Hepatic stellate cell (primary cell): ENCODE measurements at places on chromosomes 12 and 14.

GRCh38 chr12:84658877-84659276, 253.7 kb downstream of the SLC6A15 start:
- DNase-seq, result no peak

DNA sequence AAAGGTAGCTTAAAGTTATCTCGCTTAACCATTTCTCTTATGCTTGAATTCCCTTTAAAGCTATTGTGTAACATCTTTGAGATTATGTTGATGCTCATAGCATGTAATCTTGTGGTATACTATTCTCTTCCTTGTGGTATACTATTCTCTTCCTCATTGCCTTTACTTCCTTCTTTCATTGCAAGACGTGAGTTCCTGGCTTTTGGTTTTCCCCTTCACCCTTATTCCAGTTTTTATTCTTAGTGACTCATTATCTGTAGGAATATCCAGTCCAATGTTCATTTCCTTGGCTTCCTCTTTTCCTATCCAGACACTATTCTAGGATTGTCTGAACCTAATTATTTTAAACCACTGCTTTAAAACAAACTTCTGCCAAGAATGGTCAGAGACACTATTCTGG, 564.0 kb downstream of the CCER1 start:
- DNase-seq, result no peak

GRCh38 chr14:56498112-56498511, 81.5 kb upstream of the TMEM260 start:
- DNase-seq, result no peak

DNA sequence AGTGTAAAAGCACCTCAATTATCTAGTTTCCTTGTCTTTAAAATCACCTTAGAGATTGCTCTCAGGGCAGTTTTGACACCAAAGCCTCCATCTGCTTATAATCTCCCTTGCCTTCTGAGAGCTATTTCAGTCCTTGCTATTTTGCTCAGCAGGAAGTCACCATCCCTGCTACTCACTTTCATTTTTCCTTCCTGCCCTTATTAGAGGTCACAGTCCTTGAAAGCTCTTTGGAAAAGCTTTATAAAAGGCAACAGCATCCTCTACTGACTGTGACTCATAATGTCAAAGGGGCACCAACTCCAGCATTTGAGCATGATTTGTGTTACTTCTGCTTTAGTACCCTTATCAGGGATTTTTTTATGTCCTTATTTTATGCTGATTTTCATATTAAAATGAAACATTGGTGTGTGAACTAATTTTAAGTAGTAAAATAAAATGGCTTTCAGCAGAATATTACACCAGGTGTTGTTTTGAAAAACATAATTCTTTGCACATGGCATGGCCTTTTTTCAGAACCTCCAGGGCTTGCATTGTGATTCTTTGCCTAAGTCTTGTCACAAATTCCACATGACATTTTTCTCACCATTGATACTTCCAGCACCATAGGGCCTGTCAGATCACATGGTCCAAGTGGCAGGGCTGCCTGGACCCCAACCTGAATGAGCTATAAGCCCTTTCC, 213.0 kb downstream of the ADAMTS20 start:
- peak; percentile 27 for DNase-seq

DNA sequence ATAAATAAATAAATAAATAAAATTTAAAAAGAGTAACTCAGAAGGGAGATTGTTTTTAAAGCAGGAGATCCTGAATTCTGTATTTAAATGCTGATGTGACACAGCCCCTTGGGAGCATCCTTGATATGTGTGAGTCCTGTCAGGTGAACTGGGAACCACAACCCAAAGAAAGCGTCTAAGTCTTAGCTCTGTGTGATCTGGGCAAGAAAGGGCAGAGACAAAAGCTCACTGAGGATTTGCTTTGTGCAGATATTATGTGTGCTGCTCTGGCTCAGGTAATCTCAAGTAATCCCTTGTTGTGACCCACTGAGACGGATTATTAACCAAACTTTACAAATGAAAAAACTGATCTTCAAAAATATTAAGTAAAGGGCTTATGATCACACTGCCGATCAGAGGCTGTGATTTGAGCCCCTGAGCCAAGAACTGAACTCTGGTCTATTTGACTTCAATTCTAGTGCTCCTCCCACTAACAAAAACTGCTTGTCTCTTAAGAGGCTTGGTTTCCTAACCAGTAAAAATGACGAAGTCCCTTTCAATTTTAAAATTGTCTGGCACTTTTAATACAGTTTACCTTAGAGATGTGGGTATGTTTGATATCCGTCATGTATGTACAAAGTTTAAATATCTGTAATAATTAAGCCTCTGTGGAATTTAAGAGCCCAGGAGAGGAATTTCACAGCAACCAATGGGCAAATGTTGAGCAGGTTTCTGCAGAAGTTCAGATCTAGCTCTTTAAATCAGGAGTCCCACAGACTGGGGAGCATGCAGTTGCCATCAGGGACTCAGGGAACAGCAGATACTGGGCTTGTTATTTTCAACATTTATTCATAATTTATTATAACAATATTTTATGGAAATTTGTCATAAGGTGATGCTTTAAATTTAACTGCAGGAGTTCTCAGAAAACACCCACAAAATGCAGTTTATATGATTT, 46.1 kb downstream of the CPM start:
- no peak for DNase-seq
